ENCODE measurements at places on chromosomes 5 and 9.
A peak's percentile ranks its signal among the peaks of the same experiment; 100 is the strongest.

GRCh38 chr9:84669013-84669287, 579 bp upstream of the NTRK2 start:
- DNase-seq: no peak

DNA sequence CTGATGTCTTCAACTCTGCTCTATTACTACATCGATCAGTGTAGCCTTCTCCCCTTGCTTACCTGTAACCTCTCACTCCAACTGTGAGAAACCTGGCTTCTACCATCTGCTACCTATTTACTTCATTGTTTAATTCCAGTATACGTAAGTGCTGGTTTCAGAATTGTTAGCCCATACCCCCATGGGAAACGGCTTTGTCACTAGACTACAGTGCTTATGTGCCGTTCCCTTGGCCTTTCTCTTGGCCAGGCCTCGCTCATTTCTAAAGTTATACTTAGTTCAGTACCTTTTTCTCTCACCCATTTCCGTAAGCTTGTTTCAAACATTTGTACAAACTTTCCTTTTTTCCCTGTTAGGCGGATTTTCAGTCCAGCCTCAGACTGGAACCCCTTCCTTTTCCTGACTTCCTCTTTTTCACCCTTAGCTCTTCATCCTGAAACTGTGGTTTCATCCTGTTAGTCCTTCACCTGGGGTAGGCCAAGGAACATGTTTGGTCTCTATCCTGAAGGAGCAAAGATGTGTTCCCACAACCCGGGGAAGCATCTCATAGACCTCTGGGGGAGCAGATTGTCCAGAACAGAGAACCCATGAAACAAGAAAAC, 21.7 kb downstream of the ALG2 start:
- DNase-seq: no peak

DNA sequence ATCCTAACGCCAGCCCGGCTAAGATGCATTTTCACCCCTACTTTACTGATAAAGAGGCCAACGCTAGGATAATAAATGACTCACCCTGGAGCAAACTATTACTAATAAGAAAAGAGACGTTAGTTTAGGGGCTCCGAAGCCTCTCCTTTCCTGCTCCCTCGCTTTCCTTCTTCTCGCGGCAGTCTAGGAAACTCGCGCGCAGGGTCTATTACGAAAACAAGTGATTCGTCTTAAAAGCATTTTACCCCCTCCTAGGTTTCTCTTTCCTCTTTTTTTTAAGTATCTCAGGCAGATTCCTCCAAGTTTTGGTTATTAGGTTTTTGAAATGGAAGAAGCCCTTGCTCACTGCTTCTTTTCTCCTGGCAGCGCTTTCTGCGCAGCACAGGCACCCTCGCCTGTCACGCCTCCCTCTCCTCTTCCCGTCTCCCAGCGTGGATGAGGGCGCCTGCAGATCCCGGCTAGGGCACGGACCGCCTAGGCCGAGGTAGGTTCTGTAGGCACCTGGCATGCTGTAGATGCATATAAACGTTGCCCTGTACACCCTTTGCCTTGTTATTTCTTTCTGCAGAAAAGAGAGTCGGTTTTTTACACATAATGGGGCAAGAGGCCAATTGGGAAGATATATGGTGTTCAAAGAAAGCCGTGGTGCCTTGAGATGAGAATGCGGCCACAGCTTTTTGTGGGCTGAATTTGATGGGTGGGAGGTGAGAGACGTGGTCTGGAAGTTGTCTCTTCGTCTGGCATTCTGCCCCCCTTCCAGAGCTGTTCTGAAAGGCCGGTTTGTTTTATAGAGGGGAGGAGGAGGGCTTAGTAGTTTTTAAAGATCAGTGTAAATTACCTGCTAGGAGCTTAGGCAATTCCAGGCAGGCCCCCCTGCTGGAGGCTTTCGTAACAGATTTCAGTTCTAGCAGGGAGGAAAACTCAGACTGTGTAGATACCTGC, 983 bp downstream of the GCNT1 start:
- DNase-seq: peak; percentile 67

DNA sequence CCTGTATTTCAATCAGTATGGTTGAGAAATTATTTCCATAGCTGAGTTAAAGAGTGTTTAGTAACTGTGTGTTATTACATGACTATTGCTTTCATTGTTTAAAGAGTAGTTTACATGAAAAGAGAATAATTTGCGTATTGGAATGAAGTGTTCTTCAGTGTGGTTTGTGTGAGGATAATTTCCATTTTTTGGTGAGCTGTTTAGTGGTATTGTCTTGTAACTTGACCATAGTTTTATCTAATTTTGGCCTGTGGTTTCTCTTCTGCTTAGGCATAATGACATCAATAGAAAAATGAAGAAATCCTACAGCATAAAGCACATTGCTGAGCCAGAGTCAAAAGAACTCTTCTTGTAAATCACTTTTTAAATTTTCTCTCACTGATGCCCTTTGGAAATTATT, 151.2 kb downstream of the SNCAIP start:
- no peak for DNase-seq

GRCh38 chr5:133072021-133072420, 20.2 kb downstream of the HSPA4 start:
- peak; percentile 36 for DNase-seq

- no peak for DNase-seq
These were observed 47.1 kb downstream of the ABLIM3 start for GRCh38 chr5:149188383-149188782.

- DNase-seq: peak; percentile 11
These were observed 102.4 kb upstream of the SMC2 start for GRCh38 chr9:103991698-103992097.

- DNase-seq: peak; percentile 38
These were observed 166.7 kb downstream of the GAPVD1 start for GRCh38 chr9:125428060-125428901.

DNA sequence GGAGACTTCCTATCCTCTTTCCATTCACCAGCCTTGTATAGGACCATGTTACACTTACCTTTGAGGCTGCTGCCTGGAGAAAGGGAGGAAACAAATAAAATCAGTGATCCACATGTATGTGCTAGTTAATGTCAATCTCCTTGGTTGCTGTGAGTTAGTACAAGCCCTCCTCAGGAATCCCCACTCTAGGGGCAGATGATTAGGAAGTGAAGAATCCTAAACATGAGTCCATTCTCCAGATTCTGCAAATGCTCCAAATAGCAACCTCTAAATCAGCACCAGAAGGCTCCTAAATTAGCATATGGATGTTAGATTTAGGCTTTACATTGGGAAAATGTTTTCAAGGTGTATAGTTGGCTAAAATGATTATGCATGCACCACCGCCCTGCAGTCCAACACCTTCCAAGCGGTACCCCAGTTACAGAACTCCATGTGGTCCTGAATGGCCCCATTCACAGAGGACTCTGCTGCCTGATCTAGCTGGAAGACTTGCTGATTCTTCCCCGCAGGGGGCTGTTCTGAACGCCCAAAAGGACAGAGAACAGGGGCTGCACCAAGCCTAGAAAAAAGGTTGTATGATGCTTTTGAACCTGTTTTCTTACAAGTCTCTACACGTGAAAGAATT, 123.2 kb downstream of the TLE1 start:
- DNase-seq: no peak

- no peak for DNase-seq
These were observed 13.1 kb upstream of the CCIN start for GRCh38 chr9:36156116-36156515.

- no peak for DNase-seq
These were observed 93.5 kb downstream of the MVB12B start for GRCh38 chr9:126420135-126420534.

GRCh38 chr9:125447202-125447802, 185.7 kb downstream of the GAPVD1 start:
- no peak for DNase-seq

DNA sequence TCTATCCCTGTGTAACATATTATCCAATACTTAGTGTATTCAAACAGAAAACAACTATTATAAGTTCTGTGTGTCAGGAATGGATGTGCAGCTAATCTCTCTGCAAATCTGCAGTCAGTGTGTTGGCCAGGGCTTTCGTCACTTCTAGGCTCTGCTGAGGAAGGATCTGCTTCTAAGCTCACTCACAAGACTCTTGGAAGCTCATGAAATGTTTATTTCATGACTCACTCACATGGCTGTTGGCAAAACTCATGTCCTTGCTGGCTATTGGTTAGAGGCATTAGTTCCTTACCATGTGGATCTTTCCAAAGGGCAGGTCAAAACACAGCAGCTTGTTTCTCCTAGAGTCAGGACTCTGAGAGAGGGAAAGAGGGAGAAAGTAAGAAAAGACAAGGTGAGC, 367.4 kb upstream of the SMARCA2 start:
- DNase-seq: peak; percentile 82

- DNase-seq: no peak
These were observed 762 bp upstream of the TCOF1 start for GRCh38 chr5:150356575-150357294.

GRCh38 chr5:176474476-176474875, 26.3 kb downstream of the FAF2 start:
- peak; percentile 18 for DNase-seq

- no peak for DNase-seq
These were observed 6.4 kb downstream of the SLC6A3 start for GRCh38 chr5:1438871-1439270.

GRCh38 chr5:96664669-96665068, 2.5 kb downstream of the CAST start:
- DNase-seq: no peak

DNA sequence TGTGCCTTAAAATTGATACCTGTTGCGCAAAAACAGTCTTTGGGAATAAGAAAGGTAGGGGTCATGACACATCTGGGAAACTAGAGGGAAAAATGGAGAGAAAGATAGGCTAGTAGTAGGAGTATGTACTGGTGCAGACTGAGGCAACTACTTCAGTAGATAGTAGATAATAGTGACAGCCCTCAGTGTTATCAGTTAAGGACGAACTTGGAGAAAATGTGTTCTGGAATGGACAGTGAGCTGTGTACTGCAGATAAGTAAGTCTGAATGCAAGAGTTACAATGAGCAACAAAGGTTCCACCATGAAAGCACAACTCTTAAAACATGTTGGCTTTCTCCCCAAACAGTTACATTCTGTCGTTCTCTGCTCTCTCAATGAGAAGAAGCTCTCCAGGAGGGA, 6.5 kb upstream of the INSL6 start:
- no peak for DNase-seq

- no peak for DNase-seq
These were observed 64.6 kb downstream of the CAST start for GRCh38 chr5:96726802-96727201.
